Activated CD4-positive, alpha-beta T cell treated with anti-CD3 and anti-CD28 coated beads for 48 hours (primary cell): ENCODE measurements at places on chromosomes 1 and 21.
A peak's percentile ranks its signal among the peaks of the same experiment; 100 is the strongest.

DNA sequence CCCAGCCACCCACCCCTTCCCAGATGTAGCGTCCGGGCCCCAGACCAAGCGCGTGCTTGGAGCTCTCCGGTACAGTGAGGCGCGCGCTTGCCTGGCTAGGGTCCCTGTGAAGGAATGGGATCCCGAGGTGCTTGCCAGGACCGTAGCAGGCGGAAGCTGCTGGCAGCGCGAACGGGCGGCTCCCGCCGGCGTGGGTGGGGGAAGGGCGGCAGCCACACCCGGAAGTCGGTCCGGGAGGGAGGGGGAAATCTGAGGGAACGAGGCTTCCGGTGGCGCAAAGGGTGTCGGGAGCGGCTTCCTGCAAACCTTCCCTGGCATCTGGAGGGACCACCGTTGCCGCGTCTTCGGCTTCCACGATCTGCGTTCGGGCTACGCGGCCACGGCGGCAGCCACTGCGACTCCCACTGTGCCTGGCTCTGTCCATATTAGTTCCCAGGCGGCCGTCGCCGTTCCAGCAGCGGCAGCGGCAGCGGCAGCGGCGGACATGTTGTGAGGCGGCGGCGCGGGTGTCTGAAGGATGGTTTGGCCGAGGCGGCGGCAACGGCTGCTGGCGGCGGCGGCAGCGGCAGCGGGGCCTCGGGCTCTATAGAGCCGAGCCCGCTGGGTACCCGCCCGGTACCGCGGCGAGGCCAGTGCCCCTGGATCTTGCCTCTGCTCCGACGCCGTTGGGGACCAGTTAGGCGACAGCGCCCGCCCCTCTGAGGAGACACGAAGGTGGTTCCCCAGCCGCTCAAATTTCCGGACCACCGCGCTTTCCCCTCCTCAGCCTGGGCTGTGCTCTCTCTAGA, at the start of gene DR1:
TSS of gene DR1 (plus strand) at position 275 of the 788 bp plus-strand sequence. CDS start 739 bp downstream, outside the sequence.
- DNase-seq: peak; percentile 95

DNA sequence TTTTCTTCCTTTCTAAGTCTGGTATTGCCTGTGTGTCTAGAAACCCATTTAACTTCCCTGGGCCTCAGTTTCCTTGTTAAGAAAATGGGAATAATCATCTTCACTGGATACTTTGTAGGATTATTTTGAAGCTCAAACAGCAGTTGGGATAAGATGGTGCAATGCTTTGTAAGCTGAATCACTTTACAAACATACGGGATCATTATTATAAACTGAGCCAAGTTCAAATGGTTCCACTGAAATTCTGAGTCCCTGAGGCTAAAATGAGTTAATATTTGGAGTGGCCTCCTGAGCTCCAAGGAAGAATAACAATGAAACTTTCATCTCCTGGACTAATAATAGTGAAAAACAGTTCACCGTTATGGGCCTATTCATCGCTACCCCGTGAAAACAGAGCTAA, 388.0 kb downstream of the PLPP3 start:
- DNase-seq: no peak

GRCh38 chr21:34148826-34149558, 75.6 kb downstream of the MRPS6 start:
- no peak for DNase-seq

- no peak for DNase-seq
Observed at GRCh38 chr1:160521554-160521953, 1.5 kb downstream of the SLAMF6 start.

GRCh38 chr1:2060072-2060471, 9.9 kb downstream of the PRKCZ start:
- no peak for DNase-seq

GRCh38 chr1:51671527-51672325, 54.8 kb downstream of the OSBPL9 start:
- DNase-seq: no peak

GRCh38 chr1:8164670-8165069, 138.6 kb upstream of the ERRFI1 start:
- DNase-seq: no peak

DNA sequence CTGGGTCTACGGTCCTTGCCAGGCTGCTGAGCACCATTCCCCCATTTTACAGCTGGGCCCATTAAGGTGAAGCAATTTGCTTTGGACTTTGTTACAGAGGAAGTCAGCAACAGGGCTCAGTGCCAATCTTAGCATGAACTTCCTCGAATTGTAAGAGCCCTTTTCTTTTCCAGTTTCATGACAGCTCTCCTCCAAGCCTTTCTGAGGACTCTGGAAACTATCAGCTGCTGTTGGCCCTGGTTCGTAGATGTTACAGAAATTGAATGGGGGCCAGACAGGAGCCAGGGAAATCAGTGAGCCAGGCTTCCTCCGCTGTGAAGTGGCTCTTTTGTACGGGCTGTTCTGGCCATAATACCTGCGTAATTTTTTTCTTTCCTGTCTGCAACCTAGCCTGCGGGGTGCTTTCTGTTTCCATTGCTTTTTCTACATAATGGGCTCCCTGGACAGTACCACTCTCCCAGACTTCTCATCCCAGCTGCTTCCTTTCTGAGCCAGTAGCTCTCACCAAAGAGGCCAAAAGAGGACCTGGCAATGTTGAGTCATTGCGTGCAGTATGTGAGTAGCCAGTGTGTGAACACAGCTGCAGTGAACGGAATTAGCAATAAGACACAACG, 386.3 kb downstream of the DISC1 start:
- DNase-seq: no peak

DNA sequence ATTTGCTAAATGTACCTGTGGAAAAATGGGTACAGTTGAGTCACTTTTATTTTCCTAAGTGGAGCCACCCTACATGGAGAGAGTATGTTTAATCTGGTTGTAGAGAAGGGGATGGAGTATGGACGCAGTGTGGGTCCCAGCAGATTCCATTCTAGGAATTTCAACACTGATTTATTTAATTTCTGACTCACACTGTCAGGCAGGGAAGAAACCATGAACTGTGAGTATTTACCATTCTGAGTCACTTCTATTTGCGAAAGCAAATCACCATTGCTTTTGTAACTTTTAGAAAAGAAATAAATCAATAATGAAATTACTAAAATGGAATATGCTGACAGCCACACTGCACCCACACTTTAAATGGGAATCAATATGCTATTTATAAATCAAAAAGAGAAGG, 339.0 kb downstream of the DSCAM start:
- no peak for DNase-seq

- DNase-seq: peak; percentile 22
Observed at GRCh38 chr1:233993651-233994050, 89.2 kb downstream of the SLC35F3 start.

GRCh38 chr1:87197641-87198040, 131.0 kb upstream of the LMO4 start:
- DNase-seq: no peak

DNA sequence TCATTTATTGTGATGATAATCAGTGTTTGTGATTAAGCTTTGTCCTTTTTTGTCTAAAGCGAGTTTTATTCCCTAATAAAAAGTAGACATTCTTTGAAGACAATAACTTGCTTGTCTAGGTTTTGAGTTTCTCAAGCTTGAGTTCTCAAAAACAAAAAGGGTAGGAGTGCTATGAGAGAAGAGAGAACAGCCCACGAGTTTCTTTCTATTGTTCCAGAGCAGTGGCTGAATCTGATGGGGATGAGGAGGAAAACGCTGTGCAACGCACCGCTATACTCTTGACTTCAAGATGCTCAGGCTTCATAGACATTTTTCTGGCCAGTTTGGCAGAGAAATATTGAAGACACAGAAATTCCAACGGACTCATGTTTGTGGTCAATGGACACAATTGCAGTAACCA, 669.8 kb upstream of the B3GALT2 start:
- DNase-seq: no peak

DNA sequence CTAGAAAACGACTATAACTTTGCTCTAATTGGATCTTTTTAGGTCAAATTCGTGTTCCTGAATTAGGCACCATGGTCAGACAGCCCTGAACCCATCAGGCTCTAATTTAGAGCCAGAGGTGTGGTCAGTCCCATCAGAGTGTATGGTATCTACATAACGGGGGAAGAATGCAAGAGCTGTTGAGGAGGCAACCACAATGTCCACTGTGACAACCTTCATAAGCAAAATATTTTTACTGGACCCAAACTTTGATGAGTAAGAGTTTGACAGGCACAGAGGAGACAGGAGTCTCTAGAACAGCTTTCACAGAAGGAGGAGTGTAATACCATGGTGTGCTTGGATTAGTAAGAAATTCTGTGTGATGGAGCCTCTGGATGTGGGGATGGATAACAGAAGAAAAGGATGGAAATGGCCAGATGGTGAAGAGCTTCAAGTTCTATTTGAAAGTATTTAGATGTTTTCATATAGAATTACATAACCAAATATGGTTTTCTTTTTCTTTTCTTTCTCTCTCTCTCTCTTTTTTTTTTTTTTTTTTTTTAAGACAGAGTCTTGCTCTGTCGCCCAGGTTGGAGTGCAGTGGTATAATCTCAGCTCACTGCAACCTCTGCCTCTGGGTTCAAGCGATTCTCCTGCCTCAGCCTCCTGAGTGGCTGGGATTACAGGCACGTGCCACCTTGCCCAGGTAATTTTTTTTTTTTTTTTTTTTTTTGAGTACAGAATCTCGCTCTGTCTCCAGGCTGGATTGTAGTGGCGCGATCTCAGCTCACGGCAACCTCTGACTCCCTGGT, 24.9 kb downstream of the UBE2U start:
- no peak for DNase-seq

- no peak for DNase-seq
Observed at GRCh38 chr1:116159611-116160010, 48.4 kb downstream of the MAB21L3 start.

GRCh38 chr1:227920896-227921295, 26.8 kb downstream of the WNT9A start:
- no peak for DNase-seq

DNA sequence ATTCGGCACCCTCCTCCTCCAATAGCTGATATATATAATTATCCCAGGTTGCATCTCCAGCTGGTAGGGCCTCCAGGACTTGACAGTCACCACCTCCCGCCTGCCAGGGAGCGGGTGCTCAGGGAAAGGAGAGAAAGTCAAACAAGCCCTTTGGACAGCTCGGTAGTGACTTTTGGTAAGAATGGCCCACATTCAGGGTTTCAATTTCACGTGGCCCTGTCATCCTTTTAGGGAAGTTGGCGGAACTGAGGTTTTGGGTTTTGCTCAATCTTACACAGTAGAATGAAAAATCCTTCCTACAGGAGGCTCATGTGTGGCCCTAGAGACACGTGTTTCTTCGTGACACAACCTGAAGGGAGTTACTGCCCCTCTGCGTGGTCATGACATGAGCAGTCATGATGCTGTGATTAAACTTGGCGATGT, 44.2 kb downstream of the CAPN8 start:
- no peak for DNase-seq
